ENCODE measurements at places on chromosomes 7 and 10.

DNA sequence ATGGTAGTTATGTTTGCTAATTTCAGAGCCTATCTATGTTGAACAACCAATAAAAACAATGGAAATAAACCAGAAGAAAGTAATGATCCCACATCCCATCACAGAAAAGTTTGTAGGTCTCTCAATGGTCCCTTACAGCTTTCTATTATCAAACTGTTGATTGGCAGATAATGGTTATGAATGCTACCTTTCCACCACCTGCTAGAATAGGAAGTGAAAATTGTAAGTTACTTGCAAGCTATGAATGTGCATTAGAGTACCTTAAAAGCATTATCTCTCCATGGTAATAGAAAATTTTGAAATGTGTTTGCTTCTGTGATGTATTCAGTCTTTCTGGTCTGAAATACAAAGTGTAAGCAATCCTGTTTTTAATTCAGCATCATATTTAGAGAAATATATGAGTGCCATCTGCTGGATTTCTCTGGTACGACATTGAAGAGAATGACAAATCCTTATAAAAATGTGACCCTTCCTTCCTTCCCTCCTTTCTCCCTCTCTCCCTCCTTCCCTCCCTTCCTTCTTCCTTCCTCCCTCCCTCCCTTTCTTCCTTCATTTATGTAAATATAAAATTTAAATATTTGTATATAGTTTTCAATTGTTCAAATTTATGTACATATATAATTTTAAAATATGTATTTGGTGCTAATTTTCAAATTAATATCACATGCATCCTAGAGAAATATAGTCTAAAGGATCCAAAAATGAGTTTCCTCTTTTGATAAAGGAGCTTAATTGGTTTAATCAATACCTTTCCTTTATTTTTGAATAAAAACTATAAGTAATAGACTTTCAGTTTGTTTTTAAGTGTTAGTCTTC is 41.4 kb upstream of the PNLIPRP3 start:
- DNase-seq = no peak

DNA sequence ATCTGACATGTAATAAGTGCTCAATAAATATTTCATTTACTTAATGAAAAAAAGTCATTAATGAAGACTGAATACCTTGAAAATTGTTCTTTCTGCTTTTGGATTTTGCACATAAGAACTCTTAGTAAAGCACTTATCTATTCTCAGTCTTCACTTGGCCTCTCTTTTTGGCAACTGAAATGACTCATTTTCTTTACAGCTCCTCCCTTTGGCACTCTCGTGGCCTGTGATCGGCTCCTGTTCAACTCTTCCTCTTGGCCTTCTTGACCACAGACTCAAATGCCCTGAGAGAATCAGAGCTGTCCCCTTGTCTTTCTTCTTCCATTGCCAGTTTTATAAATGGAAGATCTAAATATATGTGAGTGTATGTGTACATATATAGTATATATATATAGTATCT is 54.2 kb downstream of the FOXP2 start:
- DNase-seq = no peak

- no peak for DNase-seq
These were observed 5.9 kb downstream of the PIK3CG start for GRCh38 chr7:106870983-106871410.

DNA sequence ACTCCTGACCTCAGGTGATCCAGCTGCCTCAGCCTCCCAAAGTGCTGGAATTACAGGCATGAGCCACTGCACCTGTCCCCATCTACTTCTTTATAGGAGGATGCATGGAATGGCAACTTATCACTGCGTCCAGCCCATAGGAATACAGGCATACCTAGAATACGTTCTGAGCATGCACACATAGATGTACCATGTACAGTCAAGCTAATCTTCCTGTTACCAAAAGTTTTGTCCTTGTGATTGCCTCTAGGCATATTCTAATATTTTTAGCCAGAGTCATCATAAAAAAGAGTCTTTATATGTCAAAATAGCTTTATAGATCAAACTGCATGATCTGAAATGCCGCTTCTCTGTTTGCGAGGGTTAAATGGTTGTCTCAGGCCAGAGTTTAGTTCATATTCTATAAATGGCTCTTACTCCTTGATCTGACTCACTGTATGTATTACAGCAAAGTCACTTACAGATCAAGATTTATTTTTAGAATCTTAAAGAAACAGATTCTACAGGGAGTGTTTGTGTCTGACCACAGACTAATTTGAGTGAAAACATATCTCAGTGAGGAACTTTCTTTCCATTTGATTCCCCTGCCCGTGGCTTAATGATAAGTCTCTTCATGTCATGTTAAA is 210.9 kb downstream of the CREB5 start:
- no peak for DNase-seq

DNA sequence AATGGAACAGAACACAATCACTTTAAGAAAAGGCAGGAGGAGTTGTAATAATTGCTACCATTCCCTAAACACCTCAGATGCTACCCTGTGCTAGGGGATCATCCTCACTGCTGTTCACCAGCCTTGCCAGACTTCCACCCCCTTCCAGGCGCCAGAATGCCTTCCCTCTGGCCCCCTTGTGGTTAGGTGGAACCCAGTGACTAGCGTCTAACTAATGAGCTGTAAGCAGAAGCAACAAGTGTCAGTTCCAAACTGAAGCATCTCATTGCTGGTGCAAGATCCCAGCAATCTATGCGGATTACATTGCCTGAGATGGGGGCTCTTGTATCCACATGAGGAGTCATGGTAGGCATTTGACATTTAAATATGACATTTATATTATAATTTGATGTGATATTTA is 86.6 kb downstream of the FRMD4A start:
- DNase-seq = no peak

DNA sequence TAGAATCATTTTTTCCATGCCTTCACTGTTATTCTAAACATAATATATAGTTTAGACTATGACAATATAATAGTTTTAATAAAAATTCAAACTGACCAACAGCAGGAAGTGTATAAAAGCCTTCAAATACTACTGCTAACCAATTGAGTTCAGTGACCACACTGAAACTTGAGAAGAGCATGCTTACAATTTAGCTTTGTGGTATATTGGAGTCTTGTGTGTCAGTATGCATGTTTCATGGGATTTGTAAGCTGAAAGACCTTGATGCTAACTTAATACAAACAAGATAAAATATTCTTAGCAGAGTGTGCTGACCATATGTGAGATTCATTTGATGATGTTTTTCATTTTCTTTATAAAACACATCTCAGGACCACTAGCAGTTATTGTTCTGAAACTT is 395.5 kb downstream of the SUGCT start:
- no peak for DNase-seq
